ENCODE measurements at places on chromosomes 2 and 18. TPM values are rescaled to one million over a fixed set of nuclear protein-coding genes. Genes with fewer than 3 reads are reported as not detected.

- ATAC-seq, result no peak
These were observed 150.4 kb downstream of the HDAC4 start for GRCh38 chr2:239250216-239251081.

DNA sequence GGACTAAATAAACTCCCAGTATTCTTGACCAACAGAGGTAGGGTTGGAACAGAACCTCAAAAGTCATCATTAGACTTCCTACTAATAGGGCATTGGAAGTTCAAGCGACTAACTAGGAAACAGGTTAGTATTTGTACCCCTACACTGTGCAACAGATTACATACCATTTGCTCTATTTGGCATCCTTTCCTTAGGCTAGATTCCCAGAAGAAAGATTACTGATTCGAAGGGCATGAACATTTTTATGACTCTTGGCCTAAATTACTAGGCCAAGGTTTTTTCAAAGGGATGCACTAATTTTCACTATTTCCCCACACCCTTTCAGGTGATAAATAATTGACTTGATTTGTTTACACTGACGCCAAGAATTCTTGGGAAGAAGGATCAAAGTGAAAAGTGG is 104.8 kb upstream of the CYP1B1 start:
- ATAC-seq, result no peak

DNA sequence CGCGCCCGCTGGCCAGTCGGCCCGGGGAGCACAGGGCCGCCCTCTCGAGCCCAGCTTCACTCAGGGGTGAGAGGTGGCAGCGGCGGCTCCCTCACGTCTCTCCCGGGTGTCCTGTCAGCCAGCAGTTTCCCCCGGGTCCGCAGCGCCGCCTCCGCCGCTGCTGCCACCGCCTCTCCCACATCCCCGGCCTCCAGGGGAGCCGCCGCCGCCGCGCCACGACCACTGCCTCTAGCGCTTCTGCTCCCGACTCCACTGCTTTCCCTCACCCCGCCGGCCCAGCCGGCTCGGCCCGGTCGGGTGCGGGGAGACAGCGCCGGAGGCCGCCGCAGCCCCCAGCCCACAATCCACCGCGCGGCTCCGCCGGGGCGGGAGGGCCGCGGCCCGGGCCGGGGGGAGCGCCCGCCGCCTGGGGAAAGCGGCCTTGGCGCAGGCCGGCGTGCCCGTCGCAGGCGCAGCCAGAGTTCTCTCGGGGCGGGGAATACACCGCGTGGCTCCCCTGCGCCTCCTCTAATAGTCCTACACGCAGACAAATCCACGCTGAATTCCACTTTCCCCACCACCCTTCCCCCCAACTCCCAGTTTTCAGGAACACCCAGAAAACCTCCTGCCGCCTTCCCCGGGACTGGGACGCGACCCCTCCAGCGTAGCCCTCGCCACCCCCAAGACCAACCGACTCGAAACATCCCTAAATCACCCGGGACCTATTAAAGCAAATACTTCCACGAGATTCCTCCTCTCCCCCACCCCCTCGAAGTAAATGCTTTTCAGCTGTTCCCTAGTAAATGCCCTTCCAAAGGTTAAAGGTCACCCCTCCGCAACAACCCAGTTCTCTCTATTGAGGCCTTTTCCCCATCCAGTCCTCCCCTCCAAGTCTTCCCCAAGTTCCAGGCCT is at the start of gene VPS54:
TSS of gene VPS54 (minus strand) at position 346 of the 892 bp plus-strand sequence. CDS start 35,429 bp downstream, outside the sequence.
- peak; percentile 93 for ATAC-seq

- no peak for ATAC-seq
These were observed 196.6 kb upstream of the CELF4 start for GRCh38 chr18:37762076-37762621.

DNA sequence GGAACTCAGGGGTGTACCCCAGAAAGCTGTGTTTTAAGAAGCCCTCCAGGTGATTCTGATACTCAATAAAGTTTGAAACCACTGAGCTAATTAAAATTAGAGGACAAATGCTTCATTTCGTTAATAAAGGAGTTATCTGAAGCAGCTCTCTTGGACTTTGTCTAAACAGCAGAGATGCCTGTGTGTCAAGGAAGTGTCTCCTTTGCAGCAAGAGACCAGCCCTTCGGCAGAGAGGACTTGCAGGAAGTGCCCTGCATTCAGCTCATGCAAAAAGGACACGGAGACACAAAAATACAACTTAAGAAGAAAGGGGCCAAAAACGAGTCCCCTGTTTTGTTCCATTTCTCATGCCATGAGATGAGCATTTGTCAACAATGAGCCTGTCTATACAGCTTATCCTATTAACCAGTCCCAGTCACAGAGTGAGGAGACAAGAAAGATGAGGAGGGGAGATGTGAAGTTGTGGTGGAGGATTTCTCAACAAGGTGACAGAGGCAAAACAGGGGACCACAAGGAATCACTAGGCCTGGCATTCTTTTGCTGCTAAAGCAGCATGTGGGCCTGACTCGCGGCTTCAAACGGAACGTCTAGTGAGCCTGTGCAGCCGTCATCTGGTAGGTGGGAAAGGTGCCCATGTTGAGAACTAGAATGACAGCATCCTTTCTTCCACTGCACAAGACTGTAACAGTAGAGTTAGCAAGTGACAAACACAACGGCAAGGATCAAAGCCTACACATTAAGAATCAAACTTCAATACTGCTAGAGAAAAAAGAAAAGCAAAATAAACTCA is 152.3 kb downstream of the ANTXR1 start:
- no peak for ATAC-seq

GRCh38 chr2:37306024-37306423 is 18.6 kb downstream of the PRKD3 start:
- ATAC-seq, result no peak

- ATAC-seq, result peak; percentile 63
These were observed 36.9 kb downstream of the RAPH1 start for GRCh38 chr2:203498161-203498560.

- no peak for ATAC-seq
These were observed 829.3 kb downstream of the LRRTM4 start for GRCh38 chr2:76692908-76693307.

Gene ACTR1B
- total RNA-seq, result 62.3 TPM

Gene SP100
- total RNA-seq, result 98.0 TPM

Gene BCL11A
- 9.5 TPM for total RNA-seq

Gene HNRNPA3
- total RNA-seq, result 87.8 TPM

Gene CENPA
- total RNA-seq, result not detected

Gene TTL
- 33.8 TPM for total RNA-seq

Gene MLPH
- total RNA-seq, result 13.8 TPM

Data from gastroesophageal sphincter (tissue), 4 donors.